ENCODE measurements at places on chromosomes 2 and 18.
A peak's percentile ranks its signal among the peaks of the same experiment; 100 is the strongest.

GRCh38 chr2:70458661-70459060 lies 95.0 kb downstream of the TGFA start:
- no peak for DNase-seq

- no peak for DNase-seq
Measured at GRCh38 chr2:51027968-51028367, 4.0 kb downstream of the NRXN1 start.

GRCh38 chr2:30512243-30512886 lies 65.3 kb downstream of the LCLAT1 start:
- no peak for DNase-seq

DNA sequence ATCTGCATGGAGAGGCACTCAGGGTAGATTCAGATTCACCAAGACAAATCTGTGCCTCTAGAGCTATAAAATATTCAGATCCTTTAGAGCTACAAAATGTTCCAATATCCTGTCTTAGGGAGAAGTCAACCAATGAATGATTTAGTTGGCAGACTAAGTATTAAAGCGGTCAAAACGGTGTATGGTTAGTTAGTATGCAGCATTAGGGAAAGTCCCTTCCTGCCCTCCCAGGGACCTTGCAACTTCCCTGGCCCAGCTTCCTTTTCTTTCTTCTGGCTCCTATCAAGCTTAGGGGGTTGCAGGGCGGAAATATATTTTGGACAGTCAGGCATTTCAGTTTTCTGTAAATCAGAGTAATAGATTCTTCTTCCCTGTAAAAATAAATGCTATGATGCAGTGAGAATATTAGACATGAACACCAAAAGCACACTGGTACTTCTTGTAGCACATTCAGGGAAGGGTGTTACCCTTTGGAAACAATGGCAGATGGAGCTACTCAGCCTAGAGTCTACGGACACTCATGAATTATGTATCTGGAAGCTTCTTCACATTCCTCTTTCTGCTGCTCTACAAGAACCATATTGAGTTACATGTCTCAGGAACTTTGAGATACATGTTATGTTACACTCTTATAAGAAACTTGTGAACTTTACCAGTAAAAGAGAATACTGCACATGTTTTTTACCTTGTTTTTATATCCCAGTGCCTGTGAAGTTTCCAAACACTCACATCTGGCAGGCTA lies 45.7 kb downstream of the CCDC93 start:
- DNase-seq = no peak

DNA sequence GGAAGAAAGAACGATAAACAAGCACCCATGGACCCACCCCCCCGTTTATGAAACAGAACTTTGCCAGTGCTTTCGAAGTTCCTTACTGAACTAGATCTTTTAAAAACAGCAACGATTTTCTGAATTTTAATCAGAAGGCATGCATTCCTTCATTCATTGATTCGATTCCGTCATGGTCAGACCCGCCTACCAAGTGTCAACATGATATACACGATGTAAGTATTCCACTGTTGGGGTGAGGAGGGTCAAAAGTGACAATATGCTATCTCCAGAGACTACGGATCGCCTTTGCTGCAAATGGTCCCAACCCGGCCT lies 316 bp upstream of the FMNL2 start:
- DNase-seq = no peak

DNA sequence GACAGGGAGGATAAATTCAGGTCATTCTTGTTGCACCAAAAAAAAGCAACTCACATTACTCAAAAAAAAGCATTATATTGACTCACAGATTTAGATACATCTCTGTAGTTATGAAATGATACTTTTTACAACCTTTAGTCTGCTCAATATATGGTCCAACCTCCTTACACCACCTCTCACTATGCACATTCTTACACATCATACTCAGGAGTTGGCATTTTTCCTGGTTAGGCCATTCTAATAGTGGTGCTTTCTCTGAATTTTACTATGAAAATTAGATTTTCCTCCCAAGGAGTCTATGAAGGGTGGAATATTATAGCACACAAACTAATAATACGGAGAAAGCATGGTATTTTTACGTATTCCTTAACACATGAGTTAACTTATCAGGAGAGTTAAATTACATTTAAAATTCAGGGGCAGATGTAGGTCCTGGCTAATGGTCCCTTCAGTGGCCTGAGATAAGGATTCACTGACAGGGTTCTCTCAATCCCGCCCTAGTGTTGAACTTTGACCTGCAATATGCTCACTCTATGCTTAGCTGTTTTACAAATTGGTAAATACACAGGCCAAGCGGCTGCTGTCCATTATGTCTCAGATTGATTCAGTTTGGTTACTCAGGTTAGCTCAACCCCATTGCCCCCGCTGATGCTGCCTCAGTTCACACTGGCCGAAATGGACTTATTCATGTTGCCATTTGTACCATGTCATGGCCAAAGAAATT lies 153.6 kb downstream of the NCKAP5 start:
- no peak for DNase-seq

- peak; percentile 69 for DNase-seq
Measured at GRCh38 chr2:5365871-5366461, 326.2 kb upstream of the SOX11 start.

- no peak for DNase-seq
Measured at GRCh38 chr2:213703406-213704098, 419.3 kb downstream of the SPAG16 start.

GRCh38 chr2:128722489-128722888 lies 403.8 kb upstream of the HS6ST1 start:
- DNase-seq = no peak

DNA sequence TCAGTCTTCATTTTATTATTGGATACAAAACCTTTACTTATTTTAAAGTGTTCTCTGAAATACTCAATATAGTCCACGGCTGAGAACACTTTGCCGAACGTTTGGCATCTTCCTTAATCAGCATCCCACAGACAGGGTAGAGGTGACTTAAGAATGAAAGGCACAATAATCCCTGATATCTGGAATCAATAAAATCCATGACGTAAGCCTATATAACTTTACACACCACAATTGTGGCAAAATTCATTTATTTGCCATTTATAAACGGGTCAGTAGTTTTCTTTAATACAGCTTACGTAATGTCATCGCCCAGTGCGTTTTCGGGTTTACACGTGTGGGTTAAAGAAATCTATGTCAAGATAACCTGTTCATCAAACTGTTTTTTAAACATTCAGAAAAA lies 1.3 kb downstream of the MGAT4A start:
- DNase-seq = no peak

DNA sequence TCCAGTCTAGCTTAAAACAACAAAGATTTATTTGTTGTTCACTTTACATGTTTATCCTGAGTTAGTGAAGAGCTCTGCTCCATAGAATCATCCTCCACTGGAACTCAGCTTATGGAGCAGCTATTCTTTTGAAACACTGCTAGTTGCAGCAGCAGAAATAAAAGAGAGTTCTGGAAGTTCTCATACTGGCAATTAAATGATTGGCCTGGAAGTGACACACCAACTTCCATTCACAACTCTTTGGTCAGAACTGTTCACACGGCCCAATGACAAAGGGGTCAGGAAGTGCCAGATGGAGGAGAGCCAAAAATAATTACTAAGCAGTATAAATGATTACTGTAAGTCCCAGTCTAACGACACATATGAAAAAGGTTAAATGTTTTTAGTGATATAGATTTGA lies 39.1 kb downstream of the FBXO11 start:
- DNase-seq = no peak

- DNase-seq = no peak
Measured at GRCh38 chr2:183081911-183082310, 3.4 kb downstream of the DUSP19 start.

DNA sequence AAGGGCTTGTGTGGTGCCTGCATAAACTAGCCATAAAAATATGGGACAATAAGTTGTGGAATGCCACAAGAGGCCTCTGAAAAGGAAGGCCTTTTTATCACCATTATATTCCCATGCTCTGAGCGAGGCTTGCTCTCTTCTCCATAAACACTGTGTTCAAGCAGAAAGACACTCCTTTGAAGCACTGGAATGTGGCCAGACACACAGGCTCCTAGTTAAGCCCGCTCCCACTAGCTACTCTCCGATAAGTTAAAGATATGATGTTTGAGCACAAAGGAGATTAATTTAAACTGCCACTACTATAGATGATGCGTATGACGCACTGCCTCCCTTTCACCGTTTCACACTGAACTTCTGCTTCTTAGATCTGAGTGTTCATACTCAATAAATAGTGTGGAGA lies 188.7 kb upstream of the TWIST2 start:
- DNase-seq = no peak

DNA sequence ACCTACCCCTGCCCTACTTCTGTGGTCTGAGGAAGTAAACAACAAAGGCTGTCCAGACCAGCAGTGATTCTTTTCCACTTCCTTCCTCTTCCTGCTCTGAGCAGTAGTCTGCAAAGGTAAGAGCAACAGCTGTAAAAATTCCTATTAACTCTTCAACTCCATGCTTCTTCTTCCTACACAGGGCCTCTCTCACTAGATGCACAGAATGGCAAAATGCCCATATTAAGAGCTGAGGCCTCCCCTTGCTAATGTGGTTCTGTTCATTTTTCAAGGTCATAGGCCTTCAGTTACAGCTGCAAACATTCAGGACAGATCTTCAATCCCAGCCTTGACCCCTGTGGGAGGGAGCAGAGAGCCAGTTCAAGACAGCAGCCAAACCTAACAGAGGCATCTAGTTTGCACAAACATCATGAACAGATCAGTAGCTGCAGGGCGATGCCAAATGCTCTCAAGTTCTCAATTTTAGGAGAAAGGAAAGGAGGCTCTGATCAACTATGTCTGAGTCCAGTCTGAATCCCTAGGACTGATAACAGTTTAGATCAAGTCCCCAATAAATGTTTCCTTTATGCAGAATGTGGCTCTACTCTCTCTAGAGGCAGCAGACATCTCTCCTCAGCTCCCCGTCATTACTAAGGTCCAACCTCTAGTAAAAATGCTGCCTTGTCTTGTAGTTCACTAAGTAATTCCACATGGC lies 20.9 kb downstream of the SLC40A1 start:
- no peak for DNase-seq

DNA sequence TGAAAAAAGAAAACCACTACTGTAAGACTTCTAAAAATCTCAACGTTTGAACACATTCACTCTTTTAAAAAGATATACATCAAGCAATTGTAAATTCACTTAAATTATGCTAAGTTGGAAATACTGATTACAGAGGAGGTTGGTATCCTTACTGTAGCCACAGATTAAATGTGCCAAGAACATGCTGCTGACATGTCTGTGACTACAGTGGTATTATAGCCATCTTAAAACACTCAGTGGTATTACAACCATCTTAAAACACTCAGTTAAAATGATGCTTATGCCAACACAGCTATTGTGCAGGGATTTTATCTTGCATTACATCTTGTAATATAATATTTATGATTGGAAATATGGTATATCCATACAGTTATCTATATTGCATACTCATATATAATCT lies 50.0 kb downstream of the TMEM131 start:
- DNase-seq = no peak

DNA sequence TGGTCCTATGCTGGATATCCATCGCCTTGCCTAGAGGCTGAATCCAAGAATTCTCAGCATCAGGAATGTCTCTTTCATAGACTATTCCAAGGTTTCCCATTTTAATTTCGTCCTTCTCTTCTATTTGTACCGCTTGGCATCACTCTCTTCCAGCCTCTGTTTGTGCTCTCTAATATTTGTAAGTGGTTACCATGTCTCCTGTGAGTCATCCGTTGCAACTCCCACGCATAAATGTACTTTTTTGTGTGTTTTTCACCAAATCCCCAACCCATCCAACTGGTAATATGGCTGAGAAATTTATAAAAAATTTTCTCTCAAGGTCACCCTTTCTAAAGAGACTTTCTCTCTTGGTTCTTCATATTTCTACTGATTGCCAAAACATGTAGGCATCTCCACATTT lies 21.8 kb downstream of the COLEC12 start:
- DNase-seq = no peak

DNA sequence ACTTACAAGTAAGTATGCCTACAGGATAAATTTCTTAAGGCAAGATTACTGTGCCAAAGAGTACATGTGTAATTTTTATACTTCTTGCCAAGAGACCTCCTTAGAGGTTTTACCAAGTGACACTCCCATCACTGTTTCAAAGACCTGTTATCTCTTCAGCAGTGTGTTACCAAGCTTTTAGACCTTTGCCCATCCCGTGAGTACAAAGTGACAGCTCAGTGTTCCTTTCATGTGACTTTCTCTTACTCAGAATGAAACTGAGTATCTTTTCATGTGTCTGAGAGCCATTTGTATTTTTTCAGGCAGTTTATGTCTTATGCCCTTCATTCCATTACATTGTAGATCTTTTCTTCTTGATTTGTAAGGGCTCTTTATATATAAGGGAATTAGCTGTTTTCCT lies 287.5 kb upstream of the SALL3 start:
- DNase-seq = no peak

DNA sequence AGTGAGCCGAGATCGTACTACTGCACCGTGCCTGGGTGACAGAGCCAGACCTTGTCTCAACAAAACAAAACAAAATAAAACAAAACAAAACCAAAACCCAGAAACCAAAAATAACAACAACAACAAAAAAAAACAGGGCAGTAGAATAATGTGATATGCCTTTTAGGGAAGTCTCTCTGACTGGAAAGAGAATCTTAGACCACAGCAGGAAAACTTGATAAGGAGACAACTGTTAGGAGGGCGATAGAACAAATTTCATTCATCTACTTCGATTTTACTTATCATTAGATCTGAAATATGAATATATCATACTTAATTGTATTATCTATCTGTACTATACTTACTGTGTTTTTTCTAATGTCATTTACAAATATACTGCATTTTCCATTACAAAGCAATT lies 109.0 kb upstream of the CNTNAP5 start:
- DNase-seq = no peak

DNA sequence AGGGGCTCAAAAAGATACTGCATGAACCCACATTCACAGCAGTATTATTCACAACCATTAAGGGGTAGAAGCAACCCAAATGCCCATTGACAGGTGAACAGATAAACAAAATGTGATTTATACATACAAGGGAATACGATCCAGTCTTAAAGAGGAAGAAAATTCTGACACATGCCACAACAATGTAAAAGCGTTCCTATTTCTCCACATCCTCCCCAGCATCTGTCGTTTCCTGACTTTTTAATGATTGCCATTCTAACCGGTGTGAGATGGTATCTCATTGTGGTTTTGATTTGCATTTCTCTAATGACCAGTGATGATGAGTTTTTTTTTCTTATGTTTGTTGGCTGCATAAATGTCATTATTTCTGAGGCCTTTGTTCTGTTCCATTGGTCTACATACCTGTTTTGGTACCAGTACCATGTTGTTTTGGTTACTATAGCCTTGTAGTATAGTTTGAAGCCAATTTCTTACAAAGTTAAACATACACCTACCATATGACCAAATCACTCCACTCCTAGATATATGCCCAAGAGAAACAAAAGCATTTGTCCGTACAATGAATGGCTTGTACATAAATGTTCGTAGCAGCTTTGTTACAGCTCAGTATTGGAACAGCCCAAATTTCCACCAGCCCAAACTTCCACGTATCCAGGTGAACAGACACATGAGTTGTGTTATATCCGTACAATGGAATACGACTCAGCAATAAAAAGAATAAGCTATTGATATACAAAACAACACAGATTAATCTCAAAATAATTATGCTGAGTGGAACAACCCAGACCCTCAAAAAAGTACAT lies 85.1 kb downstream of the TMEM131 start:
- DNase-seq = no peak
